ENCODE measurements at places on chromosomes 4 and X.

GRCh38 chr4:62119195-62119594 is 919.1 kb downstream of the ADGRL3 start:
- no peak for DNase-seq

- peak; percentile 63 for DNase-seq
Observed at GRCh38 chr4:102779204-102779603, 18.4 kb upstream of the MANBA start.

- DNase-seq, result peak; percentile 56
Observed at GRCh38 chrX:78378476-78379115, 51.2 kb upstream of the CYSLTR1 start.

GRCh38 chr4:6105311-6105911 is 87.2 kb upstream of the C4orf50 start:
- DNase-seq, result no peak

GRCh38 chr4:113398441-113399143 is 349.1 kb downstream of the ANK2 start:
- DNase-seq, result no peak

GRCh38 chrX:38379088-38379487 is 26.7 kb downstream of the OTC start:
- peak; percentile 13 for DNase-seq

DNA sequence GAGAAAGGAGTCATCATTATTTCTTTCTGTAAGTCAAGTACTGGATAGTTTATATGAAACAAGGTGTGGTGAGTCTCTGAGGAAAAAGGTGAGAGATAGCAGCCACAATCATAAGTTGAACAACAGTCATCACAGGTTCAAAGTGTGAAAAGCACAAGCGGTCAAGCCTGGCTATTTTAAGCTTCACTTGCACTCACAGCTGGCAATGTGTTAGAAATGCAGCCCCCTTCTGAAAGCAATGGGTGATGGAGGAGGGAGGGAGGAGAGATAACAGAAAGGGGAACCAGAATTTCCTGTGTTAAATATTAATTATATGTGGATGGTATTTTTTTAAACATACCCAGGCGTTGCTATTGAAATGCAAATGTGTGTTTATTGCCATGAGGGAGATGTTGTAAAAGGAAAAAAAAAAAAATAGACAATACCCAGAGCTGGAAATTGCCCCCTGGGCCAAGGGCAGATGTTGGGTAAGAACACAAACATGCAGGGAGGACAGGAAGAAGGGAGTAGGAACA is 26.9 kb upstream of the BMP3 start:
- peak; percentile 30 for DNase-seq

- DNase-seq, result peak; percentile 92
Observed at GRCh38 chr4:123421227-123421936, 24.8 kb downstream of the SPRY1 start.

GRCh38 chr4:8904666-8905065 is 33.0 kb upstream of the HMX1 start:
- DNase-seq, result no peak

DNA sequence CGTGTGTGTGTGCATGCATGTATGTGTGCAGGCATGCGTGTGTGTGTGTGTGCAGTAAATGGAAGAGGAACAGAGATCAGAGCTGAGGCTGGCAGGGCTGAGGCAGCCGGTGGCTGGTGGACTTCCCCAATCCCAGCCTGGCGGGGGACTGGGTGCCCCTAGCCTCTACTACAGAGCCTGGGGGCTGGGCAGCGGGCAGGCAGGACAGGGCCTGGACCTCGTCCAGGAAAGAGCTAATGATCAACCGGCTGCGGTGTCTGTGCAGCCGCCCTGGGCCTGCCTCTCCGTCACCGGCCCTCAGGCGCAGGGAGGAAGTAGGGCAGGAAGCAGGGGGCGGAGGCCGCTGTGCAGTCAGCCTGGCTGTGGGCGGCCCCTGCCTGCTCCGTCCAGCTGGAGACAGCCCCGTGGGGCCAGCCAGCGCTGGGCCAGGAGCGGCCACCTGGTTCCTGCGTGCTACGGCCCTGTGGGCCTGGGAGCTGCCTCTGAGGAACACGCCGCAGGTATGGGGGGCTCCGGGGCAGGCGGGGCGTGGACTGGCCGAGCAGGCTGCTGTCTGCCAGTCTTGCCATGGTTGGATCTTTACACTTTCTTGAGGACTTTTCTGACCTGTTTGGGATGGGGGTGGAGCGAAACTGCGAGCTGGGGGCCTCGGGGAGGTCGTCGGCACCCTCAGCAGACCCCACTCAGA is at the start of gene SH3TC1:
Gene SH3TC1, plus strand, starts transcription at position 385 of the 688 bp plus-strand sequence. CDS start 5,905 bp downstream, outside the sequence.
- DNase-seq, result peak; percentile 92

DNA sequence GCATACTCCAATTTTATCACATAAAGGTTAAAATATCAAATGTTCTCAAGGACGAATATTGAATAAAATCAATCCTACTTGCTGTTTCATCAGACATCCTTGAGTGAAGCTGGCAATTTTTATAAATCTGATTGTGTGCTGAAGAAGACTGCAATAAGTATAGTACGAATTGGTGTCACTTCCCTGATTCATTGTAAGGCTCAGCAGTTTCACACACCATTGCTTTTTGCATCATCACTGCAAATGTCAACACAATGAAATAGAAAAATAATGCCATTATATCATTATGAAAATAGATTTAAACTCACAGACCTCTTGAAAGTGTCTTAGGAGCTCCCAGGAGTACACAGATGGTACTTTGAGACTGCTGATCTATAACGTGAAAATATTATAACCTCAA is 172.5 kb downstream of the ANKRD50 start:
- DNase-seq, result no peak

DNA sequence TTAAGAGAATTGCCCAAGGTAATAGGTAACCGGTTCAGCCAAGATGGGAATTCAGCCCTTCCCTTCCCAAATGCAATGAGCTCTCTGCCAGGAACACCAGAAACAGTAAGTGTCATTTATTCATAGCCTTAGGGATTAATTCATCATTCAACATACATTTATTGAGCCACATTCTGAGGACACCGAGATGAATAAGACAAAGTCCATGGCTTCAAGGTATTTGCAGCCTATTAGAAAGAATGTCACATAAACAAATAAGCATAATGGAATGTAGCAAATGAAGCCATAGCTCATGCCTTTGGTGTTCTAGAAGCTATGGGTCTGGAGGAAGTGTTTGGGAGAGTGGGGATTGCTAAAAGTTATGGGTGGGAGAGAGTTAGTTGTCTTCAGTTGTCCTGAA is 6.3 kb upstream of the TAB3 start:
- no peak for DNase-seq

- no peak for DNase-seq
Observed at GRCh38 chr4:26736621-26737020, 124.0 kb upstream of the STIM2 start.

Measured in hematopoietic multipotent progenitor cell treated with erythropoietin and hydrocortisone succinate and interleukin-3 and kit ligand, for 4 days (in vitro differentiated cells).